CD8-positive, alpha-beta memory T cell (primary cell): ENCODE measurements at places on chromosomes 7 and 10. TPM values are rescaled to one million over a fixed set of nuclear protein-coding genes. Genes with fewer than 3 reads are reported as not detected.

GRCh38 chr7:46357290-46357689, 436.2 kb upstream of the IGFBP3 start:
- no peaks in the 10 kb centered on the region for H3K36me3 ChIP-seq
- no peak overlapping the region for H3K27ac ChIP-seq
- no peak overlapping the region for H3K4me3 ChIP-seq

The CCL26 gene
- total RNA-seq = not detected

- no peak overlapping the region for H3K27ac ChIP-seq
- DNase-seq = no peak
- no peaks in the 10 kb centered on the region for H3K4me1 ChIP-seq
- no peak overlapping the region for H3K4me3 ChIP-seq
- H3K36me3 ChIP-seq = no peaks in the 10 kb centered on the region
These were observed 270.1 kb downstream of the STK31 start for GRCh38 chr7:23980081-23980480.

- no peak for DNase-seq
- H3K4me3 ChIP-seq = no peak overlapping the region
- no peaks in the 10 kb centered on the region for H3K4me1 ChIP-seq
- H3K27me3 ChIP-seq = no peaks in the 10 kb centered on the region
These were observed 88.0 kb downstream of the FOXP2 start for GRCh38 chr7:114502454-114503254.

The NPC1L1 gene
- total RNA-seq = not detected

- H3K4me3 ChIP-seq = no peak overlapping the region
- no peak overlapping the region for H3K27ac ChIP-seq
- H3K36me3 ChIP-seq = peaks cover 21% of the 10 kb centered on the region
- no peaks in the 10 kb centered on the region for H3K27me3 ChIP-seq
- no peaks in the 10 kb centered on the region for H3K4me1 ChIP-seq
These were observed 18.7 kb downstream of the KRIT1 start for GRCh38 chr7:92226981-92227380.

- DNase-seq = no peak
- H3K27ac ChIP-seq = no peak overlapping the region
- H3K36me3 ChIP-seq = no peaks in the 10 kb centered on the region
- H3K4me1 ChIP-seq = no peaks in the 10 kb centered on the region
These were observed 21.3 kb downstream of the DOCK1 start for GRCh38 chr10:126926568-126926967.

GRCh38 chr7:42429339-42429738, 192.3 kb upstream of the GLI3 start:
- no peak overlapping the region for H3K4me3 ChIP-seq
- no peaks in the 10 kb centered on the region for H3K27me3 ChIP-seq
- no peaks in the 10 kb centered on the region for H3K36me3 ChIP-seq
- H3K27ac ChIP-seq = no peak overlapping the region
- H3K4me1 ChIP-seq = no peaks in the 10 kb centered on the region
- no peak for DNase-seq

The PLEKHA1 gene
- total RNA-seq = 14.5 TPM

DNA sequence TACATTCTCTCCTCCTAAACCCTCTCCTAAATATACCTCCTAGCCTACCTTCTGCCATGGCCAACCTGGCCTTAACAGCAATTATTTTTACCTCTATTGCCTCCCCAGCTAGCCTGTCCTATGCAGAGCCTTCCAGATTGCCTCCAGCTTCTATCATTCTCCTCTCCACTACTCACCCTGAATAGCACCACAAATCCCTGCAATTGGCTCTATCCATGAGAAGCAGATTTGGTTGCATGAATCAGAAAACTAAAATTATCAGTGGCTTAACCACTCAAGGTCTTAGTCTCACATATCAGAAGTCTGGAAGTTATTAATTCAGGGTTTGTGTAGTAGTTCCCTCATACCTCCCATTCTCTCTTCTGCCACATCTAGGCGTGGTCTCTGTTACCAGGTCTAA, 120.3 kb upstream of the CACUL1 start:
- no peak overlapping the region for H3K27ac ChIP-seq
- H3K27me3 ChIP-seq = peaks cover 9% of the 10 kb centered on the region
- H3K36me3 ChIP-seq = no peaks in the 10 kb centered on the region
- no peak for DNase-seq

- H3K4me3 ChIP-seq = no peak overlapping the region
- H3K27me3 ChIP-seq = no peaks in the 10 kb centered on the region
- no peaks in the 10 kb centered on the region for H3K36me3 ChIP-seq
- peaks cover 4% of the 10 kb centered on the region for H3K4me1 ChIP-seq
- no peak overlapping the region for H3K27ac ChIP-seq
These were observed 165.8 kb downstream of the CCSER2 start for GRCh38 chr10:84493951-84494848.

The OR2A1 gene
- total RNA-seq = not detected

DNA sequence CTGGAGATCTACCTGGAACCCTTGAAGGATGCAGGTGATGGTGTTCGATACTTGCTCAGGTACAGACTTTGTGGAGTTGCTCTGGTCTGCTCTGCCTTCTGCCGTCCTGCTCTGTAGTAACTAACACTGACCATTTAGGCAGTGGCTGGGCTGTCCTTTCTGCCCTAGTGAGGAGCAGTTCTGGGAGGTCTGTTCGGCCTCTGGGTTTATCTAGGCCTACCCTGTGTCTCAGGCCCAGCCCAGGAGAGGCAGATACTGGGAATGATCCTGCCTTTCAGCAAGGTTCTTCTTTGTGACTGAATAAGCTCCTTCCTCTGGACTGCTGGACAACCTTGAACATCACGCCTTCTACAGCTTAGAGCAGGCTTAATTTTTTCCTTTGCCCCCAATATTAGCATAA, 1.7 kb downstream of the ZFYVE27 start:
- peaks cover 10% of the 10 kb centered on the region for H3K36me3 ChIP-seq
- no peak overlapping the region for H3K27ac ChIP-seq
- H3K27me3 ChIP-seq = no peaks in the 10 kb centered on the region
- DNase-seq = no peak
- H3K4me3 ChIP-seq = no peak overlapping the region
- H3K4me1 ChIP-seq = peaks cover 31% of the 10 kb centered on the region

The ASIC3 gene
- total RNA-seq = 3.6 TPM

The PPP1R3C gene
- not detected for total RNA-seq

The FAM131B gene
- 2.4 TPM for total RNA-seq

The TET1 gene
- total RNA-seq = 0.63 TPM

The C7orf33 gene
- total RNA-seq = not detected

DNA sequence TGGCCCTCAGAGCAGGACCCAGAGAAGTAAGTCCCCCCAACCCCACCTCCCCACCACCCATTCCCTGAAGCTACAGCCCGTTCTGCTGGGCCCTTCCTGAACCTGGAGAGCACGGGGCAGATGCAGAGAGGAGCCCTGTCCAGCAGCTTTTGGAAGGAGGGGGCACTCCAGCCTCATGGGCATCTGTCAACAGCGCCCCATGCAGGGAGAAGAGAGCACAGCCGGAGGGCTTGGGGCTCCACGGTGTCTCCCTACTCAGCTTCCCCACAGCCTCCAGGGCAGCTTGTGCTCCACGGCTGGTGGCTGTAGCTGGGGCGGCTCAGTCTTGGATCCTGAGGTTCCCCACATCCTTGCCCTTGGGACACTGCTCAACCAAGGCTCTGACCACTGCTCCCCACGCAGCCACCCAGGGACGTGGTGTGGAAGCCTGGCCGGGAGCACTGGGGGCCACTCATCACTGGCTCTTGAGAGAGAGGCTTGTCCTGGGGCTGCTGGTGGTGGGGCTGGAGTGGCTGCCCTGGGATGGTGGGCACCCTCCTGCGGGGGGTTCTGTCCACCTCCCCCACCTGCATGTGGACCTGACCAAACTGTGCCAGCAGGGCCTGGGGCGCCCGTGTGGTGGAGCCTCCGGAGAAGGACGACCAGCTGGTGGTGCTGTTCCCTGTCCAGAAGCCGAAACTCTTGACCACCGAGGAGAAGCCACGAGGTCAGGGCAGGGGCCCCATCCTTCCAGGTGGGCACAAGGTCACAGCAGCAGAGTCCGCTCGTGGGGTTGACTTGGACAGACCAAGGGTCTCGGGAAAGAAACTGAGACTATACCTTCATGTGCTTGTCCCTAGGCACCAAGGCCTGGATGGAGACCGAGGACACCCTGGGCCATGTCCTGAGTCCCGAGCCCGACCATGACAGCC, 4.5 kb downstream of the PRAP1 start:
- no peaks in the 10 kb centered on the region for H3K36me3 ChIP-seq
- H3K27me3 ChIP-seq = no peaks in the 10 kb centered on the region
- H3K4me1 ChIP-seq = peaks cover 4% of the 10 kb centered on the region

GRCh38 chr7:151451156-151451555, 11.2 kb upstream of the CRYGN start:
- no peaks in the 10 kb centered on the region for H3K27me3 ChIP-seq
- no peaks in the 10 kb centered on the region for H3K36me3 ChIP-seq
- H3K4me1 ChIP-seq = peaks cover 7% of the 10 kb centered on the region
- no peak overlapping the region for H3K4me3 ChIP-seq
- DNase-seq = no peak
- no peak overlapping the region for H3K27ac ChIP-seq

DNA sequence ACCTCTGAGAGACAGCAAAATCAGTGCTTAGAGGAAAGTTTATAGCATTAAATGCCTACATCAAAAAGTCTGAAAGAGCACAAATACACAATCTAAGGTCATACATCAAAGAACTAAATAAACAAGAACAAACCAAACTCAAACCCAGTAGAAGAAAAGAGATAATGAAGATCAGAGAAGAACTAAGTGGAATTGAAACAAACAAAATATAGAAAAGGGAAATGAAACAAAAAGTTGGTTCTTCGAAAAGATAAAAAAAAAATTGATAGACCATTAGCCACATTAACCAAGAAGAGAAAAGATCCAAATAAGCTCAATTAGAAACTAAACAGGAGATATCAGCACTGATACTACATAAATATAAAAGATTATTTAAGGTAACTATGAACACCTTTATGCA, 280.0 kb upstream of the NRG3 start:
- no peaks in the 10 kb centered on the region for H3K36me3 ChIP-seq
- no peaks in the 10 kb centered on the region for H3K27me3 ChIP-seq
- no peaks in the 10 kb centered on the region for H3K4me1 ChIP-seq
- H3K4me3 ChIP-seq = no peak overlapping the region

DNA sequence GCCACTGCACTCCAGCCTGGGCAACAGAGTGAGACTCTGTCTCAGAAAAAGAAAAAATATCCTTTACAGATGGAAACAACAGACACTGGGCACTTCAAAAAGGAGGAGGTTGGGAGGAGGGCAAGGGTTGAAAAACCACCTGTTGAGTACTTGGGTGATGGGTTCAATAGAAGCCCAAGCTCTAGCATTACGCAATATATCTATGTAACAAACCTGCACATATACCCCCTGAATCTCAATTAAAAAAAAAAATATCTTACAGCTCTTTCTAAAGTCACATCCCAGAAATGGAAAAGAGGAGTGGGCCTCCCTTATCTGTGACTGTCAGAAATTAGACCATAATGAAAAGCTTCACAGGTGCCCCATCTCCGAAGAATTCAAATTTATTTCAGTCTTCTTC, 12.1 kb downstream of the VIM start:
- H3K36me3 ChIP-seq = peaks cover 32% of the 10 kb centered on the region
- DNase-seq = no peak
- peaks cover 10% of the 10 kb centered on the region for H3K4me1 ChIP-seq
- H3K27me3 ChIP-seq = no peaks in the 10 kb centered on the region
- H3K4me3 ChIP-seq = no peak overlapping the region

The C10orf105 gene
- 0.11 TPM for total RNA-seq

The CRHR2 gene
- total RNA-seq = not detected

The SH2D4B gene
- 0.11 TPM for total RNA-seq
